ENCODE measurements at places on chromosomes 11 and 22.

GRCh38 chr11:76910620-76911414 lies 50.1 kb downstream of the ACER3 start:
- no peak for DNase-seq

- peak; percentile 5 for DNase-seq
Measured at GRCh38 chr11:15819679-15820286, 536.6 kb downstream of the SOX6 start.

DNA sequence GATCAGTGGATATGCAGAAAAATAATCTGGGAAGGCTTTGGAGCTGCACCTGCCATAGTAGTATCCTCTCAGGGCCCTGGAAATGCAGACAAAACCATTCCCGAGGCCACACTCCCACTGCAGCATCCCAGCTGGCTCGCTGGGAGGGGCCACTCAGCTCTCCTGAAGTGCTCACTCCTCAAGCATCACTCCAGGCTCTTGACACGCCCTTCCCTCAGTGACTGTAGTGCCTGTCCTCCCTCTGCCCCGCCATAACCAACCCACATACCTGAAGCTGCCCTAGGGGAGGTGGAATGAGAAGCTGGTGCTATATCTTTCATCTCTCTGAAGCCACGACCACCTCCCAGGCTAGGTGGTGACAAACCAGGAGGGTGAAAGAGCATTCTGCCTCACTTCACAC lies 4.8 kb downstream of the DSCAML1 start:
- no peak for DNase-seq

DNA sequence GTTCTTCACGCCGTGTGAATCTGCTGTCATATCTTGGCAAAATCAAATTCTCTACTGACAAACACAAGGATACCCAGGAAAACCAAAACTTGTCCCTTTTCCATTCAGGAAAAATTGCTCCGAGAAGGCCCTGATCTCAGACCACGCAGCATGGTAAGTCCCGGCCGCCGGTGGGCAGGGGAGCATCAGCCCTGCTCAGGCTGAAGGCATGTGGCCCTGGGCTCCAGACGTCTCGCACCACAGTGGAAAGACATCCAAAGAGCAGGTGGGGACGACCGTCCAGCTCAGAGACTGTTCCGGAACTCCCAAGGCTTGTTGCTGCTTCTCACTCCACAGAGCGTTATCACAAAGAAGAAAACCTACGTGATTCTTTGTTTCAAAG lies 29.8 kb downstream of the TOLLIP start:
- DNase-seq = no peak

Measured in CD4-positive, alpha-beta T cell treated with Interleukin-15 for 4 hours (primary cell).